Fibroblast of villous mesenchyme (primary cell): ENCODE measurements at places on chromosomes 16 and 17.
A peak's percentile ranks its signal among the peaks of the same experiment; 100 is the strongest.

GRCh38 chr16:9868606-9869149 is 313.6 kb downstream of the GRIN2A start:
- DNase-seq = no peak

DNA sequence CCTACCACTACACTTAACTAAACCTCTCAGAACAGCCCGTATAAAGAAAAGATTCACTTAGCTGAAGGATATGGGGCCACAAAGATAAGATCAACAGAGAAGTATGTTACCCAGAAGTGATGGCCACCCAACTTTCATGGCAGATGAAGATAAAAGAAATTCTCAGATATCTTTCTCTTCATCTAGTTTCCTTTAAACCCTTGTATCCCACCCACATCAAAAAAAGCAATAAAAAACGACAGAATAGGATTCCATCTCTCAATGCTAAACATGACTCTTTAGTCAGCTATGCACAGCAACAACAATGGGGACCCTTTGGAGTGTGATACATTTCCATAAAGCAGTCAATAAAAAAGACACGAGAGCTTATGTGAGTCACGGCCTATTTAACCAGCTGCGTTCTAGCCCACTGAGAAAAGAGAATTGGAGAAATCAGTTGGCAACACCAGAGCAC is 86.6 kb downstream of the SNX11 start:
- DNase-seq = peak; percentile 40

DNA sequence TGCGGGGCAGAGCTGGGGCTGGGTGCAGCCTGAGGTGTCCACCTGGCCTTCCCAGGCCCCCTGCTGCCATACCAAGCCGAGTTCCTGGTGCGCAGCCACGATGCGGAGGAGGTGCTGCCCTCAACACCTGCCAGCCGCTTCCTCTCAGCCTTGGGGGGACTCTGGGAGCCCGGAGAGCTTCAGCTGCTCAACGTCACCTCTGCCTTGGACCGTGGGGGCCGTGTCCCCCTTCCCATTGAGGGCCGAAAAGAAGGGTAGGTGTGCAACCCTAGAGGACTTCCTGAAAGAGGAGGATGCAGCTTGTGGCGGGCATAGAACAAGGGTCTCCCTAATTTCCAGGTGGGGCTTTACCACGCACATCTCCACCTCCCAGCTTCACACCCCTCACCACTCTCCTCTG is 2.5 kb downstream of the SGCA start:
- no peak for DNase-seq

DNA sequence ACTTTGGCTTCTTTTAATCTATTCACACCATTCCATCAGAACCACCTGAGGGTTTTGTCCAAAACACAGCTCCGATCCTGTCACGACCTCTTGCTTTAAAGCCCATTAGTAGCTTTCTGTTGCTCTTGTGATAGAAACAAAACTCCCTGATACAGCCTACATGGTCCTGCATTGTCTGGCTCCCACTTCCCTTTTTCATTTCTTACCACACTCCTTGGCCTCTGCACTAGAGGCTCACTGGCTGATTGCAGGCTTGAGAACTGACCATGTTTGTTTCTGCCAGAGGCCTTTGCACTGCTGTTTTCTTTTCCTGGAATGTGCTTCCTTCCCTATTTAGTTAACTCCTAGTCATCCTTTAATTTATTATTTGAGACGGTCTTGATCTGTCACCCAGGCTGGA is 23.7 kb downstream of the IST1 start:
- DNase-seq = peak; percentile 36

DNA sequence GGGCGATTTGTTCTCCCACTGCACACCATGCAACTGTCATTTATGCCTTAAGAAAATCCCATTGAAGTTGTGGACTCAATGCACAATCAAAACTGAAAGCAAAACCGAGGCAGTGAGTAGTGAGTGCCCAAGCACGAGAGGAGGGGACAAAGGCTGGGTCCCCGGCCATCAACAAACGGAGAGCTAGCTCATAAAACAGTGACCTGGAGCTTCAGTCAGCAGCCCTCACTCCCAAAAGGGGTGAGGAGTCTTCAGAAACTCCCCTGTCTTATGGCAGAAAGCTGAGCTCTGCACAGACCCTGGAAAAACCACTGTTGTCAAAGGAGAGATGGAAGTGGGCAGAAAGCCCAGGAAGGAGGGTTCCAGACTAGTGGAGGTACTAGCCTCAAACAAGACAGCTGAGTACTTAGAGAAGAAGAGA is 96.9 kb downstream of the ADCY9 start:
- DNase-seq = peak; percentile 73

DNA sequence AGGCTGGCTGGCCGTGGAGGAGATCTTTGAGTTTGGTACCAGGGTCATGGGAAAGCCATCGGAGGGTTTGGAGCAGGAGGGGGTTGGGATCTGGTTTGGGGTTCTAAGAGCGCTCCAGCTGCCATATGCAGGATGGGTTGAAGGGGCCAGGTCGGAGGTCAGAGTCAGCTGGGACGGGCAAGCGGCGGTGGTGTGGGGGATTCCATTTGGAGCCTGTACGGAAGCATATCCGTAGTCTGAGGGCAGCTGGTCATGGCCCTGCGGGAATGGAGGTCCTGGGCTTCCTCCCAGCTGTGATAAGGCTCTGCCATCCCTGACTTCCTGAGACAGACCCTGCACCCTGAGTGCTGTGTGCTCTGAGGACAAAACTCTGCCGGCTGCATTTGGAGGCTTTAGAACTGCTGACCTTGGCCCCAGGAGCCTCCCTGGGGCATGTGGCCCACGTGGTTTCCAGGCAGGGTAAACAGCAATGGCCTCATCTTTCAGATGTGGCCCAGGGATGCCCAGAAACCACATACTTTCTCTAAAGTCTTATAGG is 46.5 kb downstream of the ATP2C2 start:
- no peak for DNase-seq

DNA sequence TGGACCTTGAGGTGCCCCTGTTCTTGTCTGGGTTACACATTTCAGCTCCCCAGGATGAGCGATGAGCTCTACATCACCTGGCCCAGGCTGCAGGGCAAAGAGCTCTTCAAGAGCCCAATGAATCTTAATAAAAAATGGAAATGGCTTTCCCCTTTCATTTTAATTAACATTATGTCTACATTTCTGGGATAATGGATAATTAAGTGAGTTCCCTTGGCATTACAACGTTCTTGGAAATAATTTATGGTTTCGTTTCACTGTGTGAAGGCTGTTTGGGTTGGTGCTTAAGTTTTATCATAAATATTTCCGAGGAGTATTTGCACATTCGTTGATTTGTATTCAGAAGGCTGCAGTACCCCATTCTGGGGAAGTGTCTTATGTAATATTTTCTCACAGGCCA is 678.3 kb upstream of the EEF2KMT start:
- no peak for DNase-seq

DNA sequence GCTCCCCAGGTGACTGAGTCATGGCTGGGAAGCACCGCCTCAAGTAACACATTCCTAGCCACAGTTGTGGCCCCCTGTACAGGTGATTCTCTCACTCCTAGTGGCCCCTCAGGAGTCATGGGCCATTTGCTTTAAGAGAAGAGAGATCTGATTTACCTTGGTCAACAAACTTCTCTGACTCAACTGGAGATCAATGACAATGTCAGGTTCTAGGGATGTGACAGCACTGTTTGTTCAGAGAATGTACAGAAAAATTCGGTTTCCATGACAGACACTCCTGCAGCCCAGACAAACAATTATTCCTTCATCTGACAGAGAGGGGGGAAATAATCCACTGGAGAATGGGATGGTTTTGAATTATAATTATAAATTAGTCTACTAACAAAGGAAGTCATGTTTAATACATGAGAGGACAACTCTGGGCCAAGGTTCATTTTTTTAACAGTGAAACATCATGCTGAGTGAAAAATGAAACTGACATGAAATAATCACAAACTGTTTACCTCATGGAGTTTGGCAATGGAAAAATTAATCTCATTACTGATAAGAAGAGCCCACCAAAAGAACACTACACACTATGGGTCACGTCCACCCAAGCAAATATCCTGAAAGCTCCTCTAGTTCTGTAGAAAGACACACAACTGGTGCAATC is 9.7 kb downstream of the ERN1 start:
- DNase-seq = peak; percentile 48

GRCh38 chr16:87234601-87235000 is 82.6 kb downstream of the C16orf95 start:
- no peak for DNase-seq

DNA sequence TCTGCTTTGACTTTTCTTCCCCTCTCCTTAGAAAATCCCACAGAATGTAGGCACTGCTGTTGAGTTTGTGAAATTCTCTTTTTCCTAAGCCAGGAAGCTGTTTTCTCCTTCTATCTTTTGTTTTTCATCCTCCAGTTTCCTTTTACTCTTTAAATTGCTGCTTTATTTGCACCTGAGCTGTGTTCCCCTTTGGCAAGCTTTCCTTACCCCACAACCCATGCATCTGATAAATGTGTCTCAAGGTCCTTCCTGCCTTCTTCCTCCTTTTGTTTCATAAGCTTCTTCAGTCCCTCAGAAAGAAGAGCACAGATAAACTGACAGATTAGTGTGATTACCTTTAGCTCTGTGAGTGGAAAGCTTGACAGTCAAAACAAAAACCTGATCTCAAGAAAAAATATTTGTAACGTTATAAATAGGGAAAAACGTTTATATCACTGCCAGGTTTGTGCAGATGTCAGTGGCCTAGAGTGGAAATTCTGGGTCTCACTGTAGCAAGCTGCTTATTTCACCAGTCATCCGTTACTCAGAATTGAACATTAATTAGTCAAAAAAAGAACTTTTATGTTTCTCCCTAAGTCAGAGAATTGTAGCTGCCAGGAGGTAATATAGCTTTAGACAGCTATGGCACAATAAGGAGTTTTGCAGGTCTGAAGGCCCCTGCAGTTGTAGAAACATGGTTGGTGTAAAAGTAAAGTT is 23.6 kb downstream of the GSDMB start:
- DNase-seq = no peak

GRCh38 chr17:16937431-16937830 is 34.5 kb downstream of the TNFRSF13B start:
- no peak for DNase-seq

GRCh38 chr17:40472733-40473452 is 28.5 kb downstream of the TNS4 start:
- DNase-seq = no peak

- peak; percentile 22 for DNase-seq
Measured at GRCh38 chr17:72730077-72730476, 362.4 kb downstream of the SLC39A11 start.

DNA sequence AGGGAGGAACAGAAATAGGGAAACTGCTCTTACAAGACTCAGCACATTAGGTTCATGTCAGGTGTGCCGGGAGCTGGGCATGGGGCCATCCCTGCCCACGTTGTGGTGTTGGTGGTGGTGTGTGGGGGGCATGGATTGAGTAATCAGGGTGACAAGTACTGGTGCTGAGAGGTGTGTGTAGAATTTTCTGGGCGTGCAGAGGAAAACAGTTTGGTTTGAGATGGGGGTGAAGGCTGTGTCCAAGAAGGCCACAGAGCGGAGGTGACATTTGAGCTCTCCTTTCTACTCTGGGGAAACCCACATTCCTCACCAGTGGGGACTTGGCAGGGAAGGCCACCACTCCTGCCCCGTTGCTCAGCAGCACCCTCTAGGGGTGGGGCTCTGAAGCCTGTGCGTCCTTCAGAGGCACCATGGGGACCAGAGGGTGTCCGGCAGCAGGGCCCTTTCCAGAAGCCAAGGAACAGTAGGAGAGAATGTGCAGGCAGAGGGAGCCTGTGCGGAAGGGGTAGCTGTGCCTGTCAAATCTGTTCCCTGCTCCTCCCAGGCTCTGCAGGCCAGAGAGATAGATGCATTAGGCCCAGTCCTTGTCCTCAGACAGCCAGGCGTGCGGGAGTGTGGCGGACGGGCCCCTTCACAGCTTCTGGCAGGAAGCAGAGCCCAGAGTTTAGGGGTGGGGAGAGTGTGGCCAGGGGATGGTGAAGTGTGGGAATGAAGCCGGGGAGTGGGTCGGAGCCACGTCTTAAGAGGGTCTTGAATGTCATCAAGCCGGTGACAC is 48.7 kb upstream of the GSE1 start:
- no peak for DNase-seq

DNA sequence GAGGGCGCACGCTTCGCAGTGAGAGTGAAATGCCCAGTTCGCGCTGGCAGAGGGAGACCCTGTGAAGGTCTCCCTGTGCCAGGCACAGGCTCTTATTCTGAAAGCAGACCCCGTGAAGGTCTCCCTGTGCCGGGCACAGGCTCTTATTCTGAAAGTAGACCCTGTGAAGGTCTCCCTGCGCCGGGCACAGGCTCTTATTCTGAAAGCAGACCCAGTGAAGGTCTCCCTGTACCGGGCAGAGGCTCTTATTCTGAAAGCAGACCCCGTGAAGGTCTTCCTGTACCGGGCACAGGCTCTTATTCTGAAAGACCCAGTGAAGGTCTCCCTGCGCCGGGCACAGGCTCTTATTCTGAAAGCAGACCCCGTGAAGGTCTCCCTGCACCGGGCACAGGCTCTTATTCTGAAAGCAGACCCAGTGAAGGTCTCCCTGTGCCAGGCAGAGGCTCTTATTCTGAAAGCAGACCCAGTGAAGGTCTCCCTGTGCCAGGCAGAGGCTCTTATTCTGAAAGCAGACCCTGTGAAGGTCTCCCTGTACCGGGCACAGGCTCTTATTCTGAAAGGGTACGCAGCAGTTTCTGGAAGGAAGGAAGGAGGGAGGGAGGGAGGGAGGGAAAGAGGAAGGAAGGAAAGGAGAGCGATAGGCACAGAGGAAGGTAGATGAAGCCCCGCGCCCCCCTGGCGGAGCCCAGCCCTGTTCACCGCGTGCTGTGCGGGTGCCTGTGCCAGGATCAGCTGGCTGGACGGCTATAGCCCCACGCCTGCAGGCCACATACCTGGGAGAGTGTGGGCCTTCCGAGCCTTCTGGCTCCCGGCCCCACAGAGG is 55.3 kb downstream of the WDR45B start:
- DNase-seq = peak; percentile 87

GRCh38 chr17:76867578-76868175 is 527 bp upstream of the MGAT5B start:
- DNase-seq = peak; percentile 39

DNA sequence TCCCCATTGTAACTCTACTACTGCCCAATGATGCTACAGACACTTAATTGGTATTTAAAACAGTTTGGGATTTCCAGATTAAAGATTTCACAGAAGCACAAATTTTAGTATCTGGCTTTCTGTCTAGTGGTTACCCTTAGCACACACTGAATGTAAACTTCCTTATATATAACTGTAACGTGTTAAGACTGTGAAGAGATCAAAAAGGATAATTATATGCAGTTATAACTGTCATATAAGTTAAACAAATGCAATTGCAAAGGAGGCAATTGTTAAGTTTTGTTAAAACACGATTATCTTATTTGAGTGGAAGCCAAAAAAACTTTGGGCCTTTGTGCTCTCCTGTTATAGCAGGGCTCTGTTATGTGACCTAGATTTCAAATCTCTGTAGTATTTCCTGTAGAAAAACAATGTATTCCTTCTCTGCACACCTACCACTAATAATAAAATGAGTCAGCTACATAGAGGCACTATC is 147.9 kb downstream of the STXBP4 start:
- DNase-seq = no peak

DNA sequence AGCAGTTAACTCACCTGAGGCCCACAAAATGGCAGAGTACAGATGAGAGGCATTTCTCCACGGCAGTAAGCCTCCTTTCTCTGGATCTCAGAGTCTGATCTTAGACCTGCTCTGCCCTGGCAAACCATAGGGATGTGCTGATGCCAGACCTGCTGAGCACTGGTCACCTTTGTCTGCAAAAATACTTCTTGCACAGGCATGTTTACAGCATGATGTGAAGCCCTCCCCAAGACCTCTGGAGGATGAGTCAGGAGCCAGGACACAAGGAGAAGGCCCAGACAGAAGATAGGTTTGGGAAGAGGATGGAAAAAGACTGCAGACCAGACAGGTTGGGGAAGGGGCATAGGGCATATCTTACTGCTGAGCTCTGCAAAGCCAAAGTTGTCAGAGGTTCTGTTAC is 426.6 kb downstream of the PMP22 start:
- DNase-seq = no peak
